ENCODE measurements at places on chromosomes 16 and 17. TPM values are rescaled to one million over a fixed set of nuclear protein-coding genes. Genes with fewer than 3 reads are reported as not detected.
A peak's percentile ranks its signal among the peaks of the same experiment; 100 is the strongest.

- DNase-seq, result no peak
Observed at GRCh38 chr17:2238432-2239169, 65.0 kb downstream of the SMG6 start.

GRCh38 chr17:22600644-22601298 is 908.4 kb downstream of the KCNJ18 start:
- peak; percentile 36 for DNase-seq

- peak; percentile 83 for DNase-seq
Observed at GRCh38 chr17:28133562-28133970, 91.1 kb downstream of the NLK start.

Gene CES5A
- not detected for total RNA-seq

- no peak for DNase-seq
Observed at GRCh38 chr17:82497483-82498405, 21.8 kb upstream of the FOXK2 start.

DNA sequence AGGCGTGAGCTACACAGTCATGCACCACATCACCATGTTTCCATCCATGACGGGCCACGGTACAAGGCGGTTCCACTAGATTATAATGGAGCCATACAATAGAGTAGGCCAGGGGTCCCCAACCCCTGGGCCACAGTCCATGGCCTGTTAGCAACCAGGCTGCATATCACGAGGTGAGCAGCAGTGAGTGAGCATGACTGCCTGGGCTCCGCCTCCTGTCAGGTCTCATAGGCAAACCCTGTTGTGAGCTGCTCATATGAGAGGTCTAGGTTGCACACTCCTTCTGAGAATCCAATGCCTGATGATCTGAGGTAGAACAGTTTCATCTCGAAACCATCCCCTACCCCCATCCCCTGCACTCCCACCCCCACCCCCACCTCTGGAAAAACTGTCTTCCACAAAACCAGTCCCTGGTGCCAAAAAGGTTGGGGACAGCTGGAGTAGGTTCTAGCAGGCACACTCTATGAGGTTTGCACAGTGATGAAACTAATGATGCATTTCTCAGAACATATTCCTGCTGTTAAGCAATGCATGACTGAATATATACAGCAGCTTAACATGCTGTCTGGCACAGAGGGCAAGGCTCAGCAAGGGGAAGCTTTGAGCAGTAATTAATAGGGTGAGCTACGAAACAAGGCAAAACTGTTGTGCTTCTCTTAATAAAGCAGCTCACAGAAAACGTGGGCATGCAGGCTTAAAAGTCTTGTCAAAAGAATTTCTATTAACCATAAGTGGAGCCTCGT is 108.0 kb downstream of the VPS53 start:
- no peak for DNase-seq

- DNase-seq, result no peak
Observed at GRCh38 chr16:47881574-47881973, 274.2 kb downstream of the ABCC12 start.

Gene KRTAP4-16
- total RNA-seq, result not detected

DNA sequence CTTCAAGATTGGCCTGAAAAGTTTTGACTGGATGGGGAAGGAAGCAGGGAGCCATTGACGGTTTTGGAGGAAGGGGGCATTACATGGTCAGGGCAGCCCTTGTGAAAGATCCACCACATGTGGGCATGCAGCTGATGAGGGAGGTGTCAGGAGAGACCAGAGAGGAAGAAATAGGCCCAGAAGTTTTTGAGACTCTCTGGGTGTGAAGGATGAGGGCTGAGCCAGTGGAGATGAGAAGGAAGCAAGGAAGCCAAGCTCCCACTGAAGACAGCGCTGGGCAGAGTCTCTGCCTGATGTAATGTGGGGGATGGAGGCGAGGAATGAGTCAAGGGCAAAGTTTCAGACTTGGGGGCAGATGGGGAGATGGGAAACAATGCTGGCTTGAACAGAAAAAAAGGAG is 530 bp downstream of the CCL17 start:
- DNase-seq, result no peak

DNA sequence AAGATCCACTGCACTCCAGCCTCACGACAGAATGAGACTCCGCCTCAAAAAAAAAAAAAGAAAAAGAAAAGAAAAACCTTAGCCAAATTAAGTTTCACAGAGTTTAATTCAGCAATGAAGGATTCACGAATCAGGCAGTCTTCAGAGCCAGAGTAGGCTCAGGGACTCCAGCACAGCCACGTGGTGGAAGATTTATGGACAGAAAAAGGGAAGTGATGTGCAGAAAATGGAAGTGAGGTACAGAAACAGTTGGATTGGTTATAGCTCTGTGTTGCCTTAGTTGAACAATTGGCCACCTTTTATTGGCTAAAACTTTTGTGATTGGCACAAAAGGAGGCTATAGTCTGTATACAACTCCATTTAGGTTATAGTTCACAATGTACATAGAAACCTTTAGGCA is 256.6 kb downstream of the HS3ST3B1 start:
- DNase-seq, result no peak

DNA sequence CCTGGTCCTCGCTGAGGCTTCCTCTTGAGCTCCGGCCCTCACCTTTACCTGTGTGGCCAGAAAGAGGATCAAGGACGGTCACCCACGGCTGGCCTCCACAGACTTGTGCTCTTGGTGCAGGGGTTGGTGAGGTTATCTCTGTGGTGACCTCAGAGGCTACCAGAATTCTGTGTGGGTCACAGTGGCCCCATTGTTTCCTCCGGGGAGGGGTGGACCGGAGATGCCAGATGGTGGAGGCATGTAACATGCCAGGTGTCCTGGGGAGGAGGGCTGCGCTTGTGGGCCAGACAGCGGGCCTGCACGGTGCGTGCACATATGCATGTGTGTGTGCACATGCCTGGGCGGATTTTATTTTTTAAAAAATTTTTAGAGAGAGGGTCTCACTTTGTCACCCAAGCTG is 6.3 kb downstream of the SGCA start:
- DNase-seq, result no peak

- DNase-seq, result no peak
Observed at GRCh38 chr16:88744577-88745521, 38.5 kb downstream of the CTU2 start.

DNA sequence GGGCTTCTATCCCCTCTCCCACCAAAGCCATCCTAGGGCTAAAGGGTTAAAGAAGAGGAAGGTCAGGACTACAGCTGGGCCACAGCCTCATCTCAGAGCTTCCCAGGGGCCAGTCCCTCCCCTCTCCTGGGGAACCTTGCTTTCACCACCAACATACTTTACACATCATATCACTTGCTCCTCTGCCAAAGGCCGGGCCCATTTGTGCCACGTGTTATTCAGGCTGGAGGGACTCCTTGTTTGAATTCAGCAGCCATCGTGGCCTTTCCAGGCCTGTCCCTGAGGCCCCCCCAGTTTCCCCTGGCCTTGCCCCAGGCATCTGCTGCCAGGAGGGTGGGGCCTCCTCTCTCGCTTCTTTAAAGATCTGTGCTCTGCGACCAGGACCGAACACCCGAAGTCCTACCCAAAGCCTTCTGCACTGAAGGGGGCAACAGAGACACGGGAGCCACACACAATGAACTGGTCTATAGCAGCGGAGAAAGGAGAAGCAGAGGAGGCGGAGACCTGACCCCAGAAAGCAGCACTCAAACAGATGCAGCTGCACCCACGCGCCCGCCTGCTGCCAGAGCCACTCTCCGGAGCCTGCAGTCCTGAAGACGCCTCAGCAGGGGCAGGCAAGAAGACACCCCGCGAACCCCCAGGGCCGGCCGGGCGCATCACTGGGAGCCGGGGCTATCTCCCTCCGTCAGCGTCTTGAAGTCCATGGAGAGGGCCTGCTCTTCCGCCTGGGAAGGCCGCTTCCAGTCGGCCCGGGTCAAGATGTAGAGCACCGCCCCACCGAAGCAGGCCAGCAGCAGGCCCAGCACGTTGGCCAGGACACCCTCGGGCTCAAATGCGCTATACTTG is 12.1 kb downstream of the CYB561 start:
- DNase-seq, result peak; percentile 94

DNA sequence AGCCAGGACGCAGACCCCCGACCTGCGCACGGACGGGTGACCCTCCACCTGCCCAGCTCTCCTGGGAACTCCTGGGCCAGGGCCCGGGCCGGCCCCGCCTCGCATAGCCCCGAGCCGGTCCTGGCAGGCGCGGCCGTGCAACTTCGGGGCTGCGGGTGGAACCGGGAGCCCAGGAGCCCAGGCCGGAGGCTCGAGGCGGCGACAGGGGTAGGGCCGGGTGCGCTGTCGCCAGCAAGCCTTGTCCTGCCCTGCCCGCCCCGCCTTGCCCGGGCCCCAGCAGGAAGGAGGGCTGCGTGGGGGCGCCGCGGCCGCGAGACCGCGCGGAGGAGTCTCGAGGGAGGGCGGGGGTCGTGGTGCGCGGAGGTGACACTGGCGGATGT is 408 bp downstream of the LMF1 start:
- DNase-seq, result no peak

Gene RNPS1
- 226 TPM for total RNA-seq

GRCh38 chr16:81637336-81638235 is 141.5 kb upstream of the PLCG2 start:
- no peak for DNase-seq

- DNase-seq, result peak; percentile 57
Observed at GRCh38 chr17:19003543-19004420, 782 bp downstream of the FAM83G start.

Gene HASPIN
- total RNA-seq, result 22.6 TPM

DNA sequence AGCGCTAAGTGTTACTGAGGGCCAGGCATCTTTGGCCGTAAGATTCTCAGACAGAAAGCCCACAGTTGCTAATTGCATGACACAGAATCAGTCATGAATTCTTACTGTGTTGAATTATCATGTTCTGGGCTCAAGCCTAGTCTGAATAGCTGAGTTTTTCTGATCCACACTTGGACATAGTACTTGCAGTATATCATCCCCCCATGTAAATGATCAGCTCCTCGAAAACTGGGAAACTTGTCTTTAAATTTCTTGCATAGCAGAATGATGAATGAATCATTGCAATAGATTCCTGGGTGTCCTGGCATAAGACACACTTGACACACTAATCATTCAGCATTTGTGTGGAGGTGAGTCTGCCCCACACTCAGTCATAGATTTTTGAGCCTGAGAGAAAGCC is 2.2 kb downstream of the MLYCD start:
- no peak for DNase-seq

Gene TGFB1I1
- total RNA-seq, result 42.0 TPM

DNA sequence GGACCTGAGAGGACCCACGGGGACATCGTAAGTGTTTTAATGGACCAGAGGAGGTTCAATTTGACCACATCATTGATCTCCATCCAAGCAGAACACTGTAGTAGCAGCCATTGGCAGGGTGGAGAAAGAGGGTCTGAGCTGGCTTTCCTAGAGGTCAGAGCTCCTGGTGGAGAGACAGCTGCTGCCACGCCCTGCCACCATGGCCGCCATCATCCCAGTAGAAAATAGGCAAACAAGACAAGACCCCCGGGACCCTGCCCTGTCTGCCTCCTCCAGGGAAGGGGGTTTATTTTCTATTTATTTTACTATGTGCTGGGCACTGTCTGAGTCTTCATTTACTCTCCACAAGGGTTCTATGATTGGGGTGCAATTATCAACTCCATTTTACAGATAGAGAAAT is 11.4 kb upstream of the ITGA3 start:
- no peak for DNase-seq

DNA sequence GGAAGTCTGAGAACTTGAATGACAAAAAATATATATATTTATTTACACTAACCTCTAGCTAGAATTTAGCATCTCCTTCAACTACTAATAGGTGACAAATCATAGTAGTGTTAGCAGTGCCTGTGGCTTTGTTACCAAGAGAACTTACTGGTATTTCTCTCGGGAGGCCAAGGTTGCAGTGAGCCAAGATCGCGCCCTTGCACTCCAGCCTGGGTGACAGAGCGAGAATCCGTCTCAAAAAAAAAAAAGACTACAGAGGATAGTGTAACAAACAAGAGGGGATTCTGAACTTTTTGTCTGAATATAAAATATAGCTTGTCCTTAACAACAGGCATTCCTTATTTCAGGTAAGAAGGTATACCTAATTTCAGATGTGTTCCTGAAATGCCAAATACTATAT is 1.3 kb upstream of the SUZ12 start:
- DNase-seq, result no peak

Gene COX6A2
- total RNA-seq, result not detected

- DNase-seq, result no peak
Observed at GRCh38 chr17:388087-388486, 35.5 kb upstream of the RPH3AL start.

Gene CCDC200
- not detected for total RNA-seq

Gene ZFP1
- 24.2 TPM for total RNA-seq

DNA sequence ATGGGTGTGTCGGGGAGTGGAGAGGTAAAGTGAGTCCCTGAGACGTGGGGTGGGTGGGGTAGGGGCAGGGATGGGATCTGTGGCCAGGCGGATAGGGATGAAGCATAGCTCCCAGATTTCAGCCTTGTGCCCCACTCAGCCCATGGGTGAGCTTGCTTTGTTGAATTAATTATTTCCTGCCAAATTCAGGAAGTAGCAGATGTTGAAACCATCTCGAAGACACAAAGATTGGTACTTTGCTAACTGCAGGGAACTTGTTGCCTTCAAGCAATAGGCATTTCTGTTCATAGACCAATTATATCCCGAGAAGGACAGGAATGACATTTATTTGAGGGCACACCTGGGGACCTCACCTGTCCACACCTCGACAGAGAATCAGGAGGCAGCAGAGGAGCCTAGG is 11.0 kb upstream of the C16orf74 start:
- no peak for DNase-seq

Gene ASGR1
- total RNA-seq, result 0.86 TPM

Gene MEOX1
- not detected for total RNA-seq

Gene SALL1
- 3.4 TPM for total RNA-seq

DNA sequence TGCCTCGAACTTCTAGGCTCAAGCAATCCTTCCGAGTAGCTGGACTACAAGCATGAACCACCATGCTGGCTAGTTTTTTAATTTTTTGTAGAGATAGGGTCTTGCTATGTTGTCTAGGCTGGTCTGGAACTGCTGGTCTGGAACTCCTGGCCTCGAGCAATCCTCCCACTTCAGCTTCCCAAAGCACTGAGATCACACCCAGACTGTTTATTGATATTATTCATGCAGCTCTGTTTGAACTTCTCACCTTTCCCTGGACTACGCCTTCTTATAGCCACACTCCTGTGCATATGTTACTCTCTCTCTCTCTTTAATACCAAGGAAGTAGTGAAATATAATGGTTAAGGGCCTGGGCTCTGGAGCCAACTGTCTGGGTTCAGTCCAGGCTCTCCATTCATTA is 4.6 kb downstream of the COG7 start:
- DNase-seq, result no peak

Gene UNC45B
- total RNA-seq, result not detected

Gene ADORA2B
- 37.2 TPM for total RNA-seq

DNA sequence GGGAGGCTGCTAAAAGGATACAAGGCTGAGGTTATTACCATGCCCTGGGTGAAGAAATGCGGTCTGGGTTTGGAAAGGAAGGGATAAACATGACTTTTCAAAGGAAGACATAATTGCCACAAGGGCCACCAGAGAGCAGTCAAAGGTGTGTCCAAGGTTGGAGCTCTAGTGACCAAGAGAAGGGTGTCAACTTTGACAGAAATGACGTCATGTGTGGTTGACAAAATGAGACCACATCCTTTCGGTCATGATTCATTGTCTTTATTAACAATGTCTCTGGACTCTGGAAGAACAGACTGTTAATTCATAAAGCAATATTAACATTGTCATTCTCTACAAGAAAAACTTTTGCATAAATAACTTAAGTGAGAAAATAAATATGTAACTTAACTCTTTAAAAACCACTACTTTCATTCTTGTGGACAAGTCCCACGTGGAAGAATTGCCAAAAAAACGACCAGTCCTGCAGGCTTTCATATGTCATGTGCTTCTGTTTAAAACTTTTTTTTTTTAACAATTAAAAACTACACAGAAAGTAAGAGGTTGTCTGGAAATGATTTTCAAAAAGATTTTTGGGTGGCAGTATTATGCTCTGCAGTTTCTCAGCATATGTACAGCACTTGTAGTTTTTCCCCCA is 5.0 kb downstream of the SOST start:
- DNase-seq, result peak; percentile 89
